ENCODE measurements at places on chromosomes 1 and 21.

- no peak for DNase-seq
Measured at GRCh38 chr1:77686796-77687518, 4.5 kb upstream of the ZZZ3 start.

DNA sequence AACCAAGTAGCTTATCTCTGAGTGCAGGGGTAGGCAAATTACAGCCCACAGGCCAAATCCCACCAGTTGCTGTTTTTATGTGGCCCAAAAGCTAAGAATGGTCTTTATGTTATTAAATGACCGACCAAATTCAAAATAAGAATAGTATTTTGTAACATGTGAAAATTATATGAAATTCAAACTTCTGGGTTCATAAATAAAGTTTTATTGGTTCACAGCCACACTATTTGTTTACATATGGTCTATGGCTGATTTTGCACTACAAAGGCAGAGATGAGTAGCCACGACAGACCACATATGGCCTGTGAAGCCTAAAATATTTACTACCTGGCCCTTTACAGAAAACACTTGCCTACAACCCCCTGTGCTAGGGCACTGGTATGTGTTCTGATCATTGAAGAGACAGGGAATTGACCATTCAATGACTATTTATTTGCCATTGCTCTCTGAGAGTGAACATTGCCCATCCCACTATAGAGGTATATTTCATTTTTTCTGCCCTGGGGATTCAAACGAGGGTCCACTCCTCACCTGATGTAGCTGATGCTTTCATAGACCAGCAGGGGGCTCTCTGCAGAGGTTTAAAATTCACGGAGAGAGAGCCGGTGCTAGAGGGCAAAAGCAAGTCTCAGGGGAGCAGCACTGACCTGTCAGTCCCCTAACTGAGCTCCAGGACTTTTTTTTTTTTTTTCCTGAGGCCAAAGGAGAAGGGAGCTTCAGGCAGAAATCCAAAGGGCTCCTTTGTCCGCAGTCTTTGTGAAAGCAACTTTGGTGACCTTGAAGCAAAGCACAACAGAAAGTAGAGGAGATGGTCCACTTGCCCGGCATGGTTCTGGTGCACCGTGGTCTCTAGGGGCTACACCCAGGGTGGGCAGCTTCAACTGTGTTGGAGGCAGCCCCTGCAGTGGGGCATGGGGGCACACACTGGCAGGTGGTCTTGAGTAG, 7.3 kb upstream of the GNL2 start:
- DNase-seq, result peak; percentile 67

DNA sequence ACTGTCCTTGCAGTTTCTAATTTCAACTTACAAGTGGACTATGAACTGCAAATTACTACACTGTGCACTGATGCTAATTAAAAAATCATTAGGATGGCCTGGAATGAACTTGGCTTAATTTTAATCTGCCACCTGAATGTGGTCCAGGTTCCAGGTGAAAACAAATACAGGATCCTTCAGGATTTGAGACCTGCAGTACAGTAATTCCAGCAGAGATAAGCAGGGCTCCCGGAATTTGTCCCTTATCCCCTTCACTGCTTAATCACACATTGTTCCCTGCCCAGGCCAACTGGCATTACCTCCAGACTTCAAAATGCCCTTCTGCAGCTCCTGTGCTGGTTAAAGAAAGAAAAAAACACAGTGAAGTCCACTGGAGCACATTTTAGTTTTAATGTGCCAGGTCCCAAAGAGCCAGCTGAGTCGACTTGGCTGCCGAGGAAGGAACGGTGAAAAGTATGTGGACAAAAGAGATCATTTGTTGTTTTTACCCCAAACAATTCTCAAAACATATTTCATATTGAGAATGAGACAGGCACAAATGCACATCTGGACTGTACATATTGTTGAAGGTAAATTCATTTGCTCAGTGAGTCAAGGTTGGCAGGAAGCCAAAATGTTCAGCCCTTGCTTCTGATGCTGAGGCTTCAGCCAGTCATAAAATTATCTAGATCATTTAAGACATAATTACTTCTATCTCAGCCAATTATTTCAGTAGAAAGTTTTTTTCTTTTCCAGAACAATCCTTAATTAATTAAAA, 28.3 kb downstream of the DEGS1 start:
- DNase-seq, result peak; percentile 49

DNA sequence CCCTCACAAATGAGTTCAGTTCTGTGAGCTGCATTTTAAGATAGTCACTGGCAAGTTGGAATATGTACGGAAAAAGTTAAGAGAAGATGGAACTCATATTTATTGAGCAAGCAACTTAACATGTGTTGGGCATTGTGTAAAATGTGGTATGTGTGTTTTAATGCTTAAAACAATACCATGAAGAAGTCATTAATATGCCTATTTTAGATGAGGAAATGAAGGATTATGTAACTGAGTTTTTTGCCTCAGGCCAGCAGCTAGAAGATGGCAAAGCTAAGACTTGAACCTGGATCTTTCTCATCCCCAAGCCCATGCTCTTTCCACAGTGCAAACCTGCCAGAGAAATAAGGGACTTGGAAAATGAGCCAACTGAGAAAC, 48.9 kb downstream of the SPATA46 start:
- DNase-seq, result no peak

GRCh38 chr1:8649027-8649426, 168.4 kb downstream of the RERE start:
- no peak for DNase-seq

DNA sequence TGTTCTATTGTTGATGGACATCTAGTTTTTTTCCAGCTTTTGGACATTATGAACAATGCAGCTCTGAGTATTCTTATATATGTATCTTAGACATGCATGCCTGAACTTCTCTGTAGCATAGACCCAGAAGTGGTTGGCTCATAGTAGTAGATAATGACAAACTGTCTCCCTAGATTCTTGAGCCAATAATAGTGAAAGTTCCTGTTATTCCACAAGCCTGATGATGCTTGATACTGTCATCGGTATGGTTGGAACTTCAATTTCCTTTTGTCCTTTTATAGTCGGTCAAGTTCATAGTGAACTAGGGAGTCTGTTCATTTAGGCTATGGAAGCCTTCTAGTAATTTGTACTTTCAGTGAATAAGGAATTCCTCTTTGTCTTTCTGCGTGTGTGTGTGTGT, 56.8 kb downstream of the MTR start:
- DNase-seq, result no peak

GRCh38 chr1:26923711-26924110, 2.2 kb downstream of the NUDC start:
- no peak for DNase-seq
